Iris pigment epithelial cell (primary cell): ENCODE measurements at places on chromosomes 2 and 18.

- DNase-seq = no peak
Observed at GRCh38 chr18:36692921-36693332, 135.9 kb downstream of the TPGS2 start.

DNA sequence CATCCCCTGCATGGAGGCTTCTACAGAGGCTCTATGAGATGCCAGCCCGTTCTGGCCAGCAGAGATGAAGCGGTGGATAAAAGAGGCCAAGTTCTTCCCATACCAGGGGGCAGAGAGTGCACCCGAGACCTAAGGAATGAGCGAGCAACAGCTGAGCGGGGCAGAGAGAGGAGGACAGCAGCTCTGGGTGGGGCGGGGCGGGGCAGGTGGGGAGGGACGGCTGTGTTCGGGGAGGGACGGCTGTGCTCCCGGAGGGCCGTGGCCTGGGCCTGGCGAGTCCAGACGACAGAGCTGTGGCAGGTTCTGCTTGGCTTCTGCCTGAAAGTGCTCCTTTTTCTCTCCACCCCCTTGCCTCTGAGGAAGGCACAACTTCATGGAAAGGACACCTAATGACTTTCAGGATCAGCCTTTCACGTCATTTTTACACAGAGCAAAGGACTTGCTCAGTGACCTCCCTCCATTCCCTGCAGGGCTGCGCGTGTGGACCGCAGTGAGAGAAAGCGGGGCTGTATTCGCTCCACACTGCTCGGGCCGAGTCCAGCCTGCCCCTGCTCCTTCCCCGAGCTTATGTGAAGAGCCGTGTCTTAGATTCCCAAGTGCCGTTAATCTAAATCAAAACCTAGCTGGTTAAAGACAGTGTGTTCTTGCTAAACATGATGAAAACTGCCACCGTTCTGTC is 232.9 kb downstream of the HDAC4 start:
- no peak for DNase-seq

DNA sequence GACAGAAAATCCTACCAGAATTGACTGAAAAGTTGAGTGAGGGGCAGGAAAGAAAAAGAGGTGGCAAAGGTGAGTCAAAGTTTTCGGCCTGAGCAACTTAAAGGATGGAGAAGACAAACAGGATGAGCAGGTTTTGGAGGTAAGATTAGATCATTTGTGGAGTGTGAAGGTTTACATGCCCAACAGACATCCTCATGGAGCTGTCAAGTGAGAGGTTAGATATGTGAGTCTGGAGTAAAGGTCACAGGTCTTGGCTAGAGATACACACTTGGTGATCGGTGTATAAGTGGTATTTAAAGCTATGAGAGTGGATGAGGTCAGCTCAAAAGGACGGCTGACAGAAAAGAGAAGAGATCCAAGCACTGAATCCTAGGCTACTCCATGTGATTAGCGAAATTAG is 11.1 kb upstream of the MYL12A start:
- no peak for DNase-seq

DNA sequence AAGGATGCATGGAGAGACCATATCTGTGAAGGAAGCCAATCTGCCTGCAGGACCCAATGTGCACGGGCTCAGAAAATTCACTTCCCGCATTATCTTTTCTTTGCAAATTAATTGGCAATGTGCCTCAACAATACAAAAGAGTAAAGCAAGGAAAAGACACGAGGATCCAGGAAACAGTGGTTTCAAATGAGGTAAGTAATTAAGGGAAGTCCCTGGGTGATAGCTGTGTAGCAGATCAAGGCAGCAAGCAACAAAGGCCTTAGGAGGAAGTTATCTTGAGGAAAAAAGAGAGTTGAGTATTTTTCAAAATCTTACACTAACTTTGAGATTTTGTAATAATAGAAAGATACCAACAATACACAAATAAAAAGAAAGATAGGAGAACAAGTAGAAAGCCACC is 44.3 kb upstream of the TGIF1 start:
- DNase-seq = no peak

GRCh38 chr2:96144481-96145035 is 682 bp downstream of the DUSP2 start:
- no peak for DNase-seq

- DNase-seq = no peak
Observed at GRCh38 chr2:241304039-241304670, 11.3 kb downstream of the HDLBP start.

GRCh38 chr18:10563886-10564285 is 38.1 kb downstream of the NAPG start:
- no peak for DNase-seq

GRCh38 chr2:72669121-72669520 is 156.7 kb downstream of the EXOC6B start:
- peak; percentile 91 for DNase-seq

DNA sequence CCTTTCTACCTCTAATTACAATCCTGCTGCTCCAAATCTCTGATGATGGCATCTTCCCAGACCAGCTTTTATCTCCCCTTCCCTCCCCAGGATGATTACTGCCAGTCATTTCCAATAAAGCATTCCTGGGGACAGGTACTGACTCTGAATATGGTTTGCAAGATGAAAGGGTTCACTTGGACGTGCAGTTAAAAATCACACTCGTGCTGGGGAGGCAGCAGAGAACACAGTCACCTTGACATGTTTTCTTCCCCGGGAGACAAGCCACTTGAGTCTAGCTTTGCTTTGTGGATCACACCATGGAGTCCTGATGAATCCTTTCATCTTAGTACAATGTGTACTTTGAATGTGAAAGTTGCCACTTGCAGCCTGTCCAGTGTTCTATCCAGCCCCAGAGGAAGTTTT is 175.0 kb downstream of the ALPK2 start:
- DNase-seq = no peak

DNA sequence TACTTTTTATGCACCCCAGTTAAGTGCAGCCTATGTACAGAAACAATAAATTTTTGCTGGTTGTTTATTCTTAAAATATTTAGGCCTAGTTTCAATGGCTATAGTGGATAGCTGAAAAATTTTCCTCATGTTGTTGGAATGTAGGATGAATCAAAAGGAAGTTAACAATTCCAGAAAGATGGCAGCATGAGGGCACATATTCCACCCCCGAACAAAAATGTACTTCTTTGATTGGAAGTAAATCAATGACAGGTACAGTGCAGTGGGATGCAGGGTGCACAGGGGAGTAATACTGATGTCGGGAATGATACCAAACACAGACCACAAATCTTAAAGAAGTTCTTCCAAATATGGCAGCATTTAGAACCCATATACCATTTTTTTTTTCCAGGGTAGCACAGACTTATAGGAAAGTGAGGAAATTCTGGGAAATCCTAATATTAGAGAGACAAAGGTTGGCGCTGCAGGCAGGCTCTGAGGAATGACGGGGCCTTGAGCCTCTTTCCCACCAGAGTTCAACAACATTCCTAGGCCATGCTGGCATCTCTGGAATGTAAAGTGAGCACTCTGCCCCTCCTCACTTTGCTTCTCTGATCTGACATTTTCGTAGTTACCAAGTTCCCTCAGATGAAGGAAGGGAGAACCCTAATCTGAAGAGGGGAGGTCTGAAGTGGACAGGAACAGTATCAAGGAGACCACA is 36.6 kb upstream of the IKZF2 start:
- peak; percentile 73 for DNase-seq

- no peak for DNase-seq
Observed at GRCh38 chr2:16817305-16818202, 151.9 kb upstream of the CYRIA start.

DNA sequence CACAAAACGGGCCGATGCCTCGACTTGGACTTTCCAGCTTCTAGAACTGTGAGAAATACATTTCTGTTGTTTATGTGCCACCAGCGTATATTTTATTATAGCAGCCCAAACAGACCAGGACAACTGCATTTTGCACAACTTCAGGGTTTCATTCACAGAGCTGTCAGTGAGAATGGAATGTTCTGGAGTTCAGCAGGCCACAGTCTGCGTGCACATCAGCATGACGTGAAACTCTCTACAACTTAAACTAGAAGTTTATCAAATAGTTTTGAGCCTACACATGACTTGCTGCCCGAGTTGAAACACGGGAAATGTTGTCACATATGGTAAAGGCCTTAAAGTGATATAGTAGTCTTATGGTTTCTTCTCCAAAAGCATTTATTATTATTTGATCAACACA is 3.9 kb upstream of the TRIB2 start:
- DNase-seq = peak; percentile 91

DNA sequence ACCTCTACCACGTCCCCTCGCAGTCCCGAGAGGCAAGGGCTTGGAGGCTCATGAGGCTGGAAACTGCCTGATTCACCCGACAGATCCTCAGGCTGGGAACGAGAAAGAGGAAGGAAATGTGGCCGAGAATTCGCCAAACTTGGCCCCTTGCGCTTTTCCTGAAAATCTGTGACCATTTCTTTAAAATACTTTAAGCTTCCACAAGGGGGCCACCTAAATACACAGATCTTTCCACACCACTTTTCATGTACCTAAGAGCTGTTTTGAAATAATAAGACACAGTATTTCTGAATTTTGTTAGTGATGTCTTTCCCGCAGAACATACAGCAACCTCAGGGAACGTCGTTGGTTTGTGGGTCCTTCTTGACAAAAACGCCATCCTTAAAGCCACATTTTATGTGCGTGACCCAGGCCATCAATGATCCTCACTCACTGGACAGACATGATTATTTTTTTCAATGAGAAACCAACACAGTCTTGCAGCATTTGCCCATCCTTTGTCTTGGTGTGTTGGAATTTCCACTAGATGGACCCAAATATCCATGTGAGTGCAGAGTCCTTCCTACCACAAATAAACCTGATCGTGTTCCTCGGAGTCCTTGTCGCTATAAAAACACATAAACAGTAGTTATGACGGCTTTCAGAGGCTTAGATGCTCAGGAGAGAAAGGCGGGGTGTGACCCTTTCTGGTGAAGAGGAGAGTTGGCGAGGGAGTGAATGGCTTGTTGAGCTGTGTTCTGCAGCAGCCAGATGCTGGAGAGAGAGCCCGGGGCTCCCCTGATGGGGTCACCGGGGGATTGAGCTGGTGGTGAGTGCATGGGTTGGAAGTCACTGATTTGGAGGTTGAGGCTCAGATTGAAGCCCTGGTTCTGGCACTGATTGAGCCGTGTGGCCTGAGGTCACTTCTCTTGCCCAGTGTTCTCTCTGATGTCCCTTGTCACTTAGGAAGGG is 25.0 kb downstream of the DCDC2C start:
- DNase-seq = peak; percentile 62

GRCh38 chr18:59802031-59802430 is 97.8 kb upstream of the PMAIP1 start:
- DNase-seq = no peak

DNA sequence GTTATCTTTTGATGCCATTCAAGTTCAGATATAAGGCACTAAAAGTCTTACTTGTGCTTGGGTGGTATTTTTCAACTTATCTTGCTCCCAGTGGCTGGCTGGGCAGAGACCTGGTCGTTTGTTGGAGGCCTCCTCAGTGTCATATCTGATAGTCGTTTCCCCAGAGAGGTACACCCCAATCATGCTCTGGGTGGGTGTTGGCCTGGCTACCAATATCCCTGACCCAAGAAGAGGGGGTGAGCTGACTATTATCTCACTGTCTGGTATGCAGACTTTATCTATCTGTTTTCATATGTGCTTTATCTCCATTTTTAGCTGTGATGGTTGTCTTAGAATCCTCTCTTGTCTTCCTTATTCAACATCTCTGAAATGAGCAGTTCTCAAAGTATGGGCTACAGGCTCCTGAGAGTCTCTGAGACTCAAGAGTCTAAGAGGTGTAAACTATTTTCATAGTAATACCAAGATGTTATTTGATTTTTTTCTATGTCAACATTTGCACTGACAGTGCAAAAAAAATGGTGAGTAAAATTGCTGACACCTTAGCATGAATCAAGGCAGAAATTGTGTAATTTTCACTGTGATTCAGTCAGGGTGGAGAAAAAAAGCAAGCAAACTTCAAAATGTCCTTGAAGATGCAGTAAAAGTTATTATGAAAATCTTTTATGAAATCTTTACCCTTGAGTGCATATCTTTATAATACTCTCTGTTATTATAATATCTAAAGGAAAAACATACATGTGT is 12.3 kb upstream of the PLEK start:
- DNase-seq = peak; percentile 57

- DNase-seq = no peak
Observed at GRCh38 chr2:204116159-204116792, 179.7 kb downstream of the ICOS start.

DNA sequence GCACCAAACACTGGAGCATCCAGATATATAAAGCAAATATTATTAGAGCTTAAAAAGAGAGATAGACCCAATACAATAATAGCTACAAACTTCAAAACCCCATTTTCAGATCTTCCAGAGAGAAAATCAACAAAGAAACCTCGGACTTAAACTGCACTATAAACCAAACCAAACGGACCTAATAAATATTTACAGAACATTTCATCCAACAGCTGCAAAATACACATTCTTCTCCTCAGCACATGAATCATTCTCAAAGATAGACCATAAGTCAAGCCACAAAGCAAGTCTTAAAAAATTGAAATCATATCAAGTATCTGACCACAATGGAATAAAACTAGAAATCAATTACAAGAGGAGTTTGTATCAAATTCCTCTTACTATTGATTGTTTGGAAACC is 140.2 kb upstream of the OTOS start:
- peak; percentile 18 for DNase-seq

GRCh38 chr2:210252699-210253606 is 27.7 kb upstream of the ACADL start:
- no peak for DNase-seq

DNA sequence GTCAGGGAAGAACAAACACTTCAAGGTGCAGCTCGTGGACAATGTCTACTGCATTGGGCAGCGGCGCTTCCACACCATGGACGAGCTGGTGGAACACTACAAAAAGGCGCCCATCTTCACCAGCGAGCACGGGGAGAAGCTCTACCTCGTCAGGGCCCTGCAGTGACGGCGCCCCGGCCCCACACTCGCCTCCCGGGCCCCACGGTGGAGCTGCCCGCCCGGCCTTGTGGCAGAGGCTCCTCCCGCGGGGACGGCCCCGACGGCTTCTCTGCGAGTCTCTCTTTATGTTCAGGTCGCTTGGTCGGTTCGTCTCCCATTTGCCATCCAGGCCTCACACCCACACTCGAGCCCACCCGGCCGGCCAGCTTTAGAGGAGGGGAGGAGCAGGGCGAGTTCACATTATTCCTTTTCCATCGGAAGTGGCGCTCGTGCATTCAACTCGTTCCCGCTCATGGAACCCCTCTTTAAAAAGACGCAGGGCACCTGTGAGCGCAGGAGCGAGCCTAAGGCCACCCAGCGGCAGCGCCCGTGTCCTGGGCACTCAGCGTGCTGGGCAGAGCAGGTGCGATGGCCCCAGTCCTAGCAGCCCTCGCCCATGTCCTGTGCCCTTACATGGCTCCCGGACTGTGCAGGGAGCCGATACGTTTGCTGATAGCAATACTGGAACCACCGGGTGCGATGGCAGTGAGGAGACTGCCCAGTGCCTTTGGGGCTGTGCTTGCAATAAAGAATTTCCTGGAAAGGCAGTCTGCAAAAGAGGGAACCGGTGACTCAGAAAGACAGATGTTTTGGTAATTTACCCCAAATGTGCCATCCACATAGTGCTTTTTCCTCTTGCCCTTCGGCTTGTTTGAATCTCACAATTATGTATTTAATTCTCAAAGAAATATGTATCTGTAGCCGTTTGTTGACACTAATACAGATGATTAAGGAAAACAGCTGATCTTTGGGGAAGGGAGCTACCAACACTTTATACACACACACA is 148.6 kb downstream of the NCK2 start:
- DNase-seq = no peak
